Colonic mucosa (tissue), 4 donors: ENCODE measurements at places on chromosomes 3 and 15. TPM values are rescaled to one million over a fixed set of nuclear protein-coding genes. Genes with fewer than 3 reads are reported as not detected.
A peak's percentile ranks its signal among the peaks of the same experiment; 100 is the strongest.

The CCDC39 gene
- total RNA-seq: not detected

DNA sequence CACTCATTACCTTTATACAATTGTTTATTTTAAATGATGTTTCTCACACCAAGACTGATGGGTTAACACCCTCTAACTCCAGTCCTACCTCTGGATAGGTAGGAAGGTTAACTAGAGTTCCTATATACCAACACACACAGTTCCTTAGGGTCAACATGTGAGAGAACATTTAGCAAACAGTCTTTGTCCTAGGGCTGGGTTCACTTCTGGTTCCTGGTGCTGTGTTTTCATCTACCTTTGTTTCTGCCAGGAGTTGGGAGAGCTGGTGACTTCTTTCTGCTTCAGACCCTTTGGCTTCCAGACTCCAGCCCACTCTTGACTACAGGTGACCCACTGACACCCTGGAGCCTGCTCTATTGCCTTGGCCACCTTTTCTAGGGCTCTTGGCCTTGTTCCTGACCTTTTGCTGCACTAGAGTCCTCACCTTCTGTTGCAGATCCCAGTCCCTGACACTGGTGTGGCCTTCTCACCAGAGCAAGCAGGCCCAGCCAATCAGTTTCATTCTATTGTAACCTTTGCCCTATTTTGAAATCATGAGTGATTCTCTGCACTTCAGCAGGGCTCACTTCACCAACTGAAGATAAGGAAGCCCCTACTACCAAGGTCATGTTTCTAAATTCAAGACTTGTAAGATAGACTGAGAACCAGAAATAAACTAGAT is 50.0 kb upstream of the SECISBP2L start:
- H3K4me3 ChIP-seq: no peak overlapping the region
- H3K4me1 ChIP-seq: no peaks in the 10 kb centered on the region
- H3K36me3 ChIP-seq: no peaks in the 10 kb centered on the region
- H3K27me3 ChIP-seq: no peaks in the 10 kb centered on the region
- no peak overlapping the region for H3K27ac ChIP-seq
- peak; percentile 19 for DNase-seq

DNA sequence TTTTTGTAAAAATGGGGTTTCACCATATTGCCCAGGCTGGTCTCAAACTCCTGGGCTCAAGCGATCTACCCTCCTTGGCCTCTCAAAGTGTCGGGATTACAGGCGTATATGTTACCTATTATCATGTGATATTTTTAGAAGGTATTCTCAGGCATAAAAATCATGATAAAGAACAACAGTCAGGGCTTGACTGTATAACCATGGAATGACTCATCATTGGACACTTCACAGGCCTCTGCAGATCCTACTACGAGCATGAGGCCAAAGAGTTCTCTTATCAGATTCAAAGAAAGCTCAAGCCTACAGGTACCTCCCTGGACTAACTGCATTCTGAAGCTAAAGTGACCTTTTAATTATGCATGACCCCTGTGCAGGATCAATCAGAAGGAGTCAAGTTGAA is 91.7 kb upstream of the PRICKLE2 start:
- no peak overlapping the region for H3K27ac ChIP-seq
- DNase-seq: no peak
- H3K36me3 ChIP-seq: no peaks in the 10 kb centered on the region
- H3K4me3 ChIP-seq: no peak overlapping the region

GRCh38 chr15:45123397-45123796 is 6.3 kb downstream of the DUOXA1 start:
- H3K4me1 ChIP-seq: no peaks in the 10 kb centered on the region
- H3K27ac ChIP-seq: no peak overlapping the region
- no peak for DNase-seq
- peaks cover 7% of the 10 kb centered on the region for H3K27me3 ChIP-seq
- H3K36me3 ChIP-seq: no peaks in the 10 kb centered on the region
- no peak overlapping the region for H3K4me3 ChIP-seq

DNA sequence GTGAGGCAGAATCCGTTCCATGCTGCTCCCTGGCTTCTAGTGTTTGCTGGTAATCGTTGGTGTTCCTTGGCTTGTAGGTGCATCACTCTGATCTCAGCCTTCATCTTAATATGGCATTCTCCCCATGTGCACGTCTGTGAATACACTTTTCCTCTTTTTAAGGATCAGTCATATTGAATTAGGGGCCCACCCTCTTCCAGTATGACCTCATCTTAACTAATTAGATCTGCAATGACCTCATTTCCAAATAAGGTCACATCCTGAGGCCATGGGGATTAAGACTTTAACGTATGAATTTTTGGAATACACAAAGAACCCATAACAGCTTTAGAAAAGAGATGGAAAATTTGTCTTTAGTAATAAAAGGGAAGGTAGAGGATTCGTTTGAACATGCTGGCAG is 34.1 kb upstream of the MASP1 start:
- no peaks in the 10 kb centered on the region for H3K36me3 ChIP-seq
- no peaks in the 10 kb centered on the region for H3K27me3 ChIP-seq

- H3K36me3 ChIP-seq: no peaks in the 10 kb centered on the region
- H3K4me3 ChIP-seq: no peak overlapping the region
- no peaks in the 10 kb centered on the region for H3K27me3 ChIP-seq
- H3K27ac ChIP-seq: no peak overlapping the region
- no peak for DNase-seq
- H3K4me1 ChIP-seq: no peaks in the 10 kb centered on the region
These were observed 15.0 kb upstream of the PLSCR1 start for GRCh38 chr3:146559388-146559787.

The CHL1 gene
- total RNA-seq: 2.9 TPM

DNA sequence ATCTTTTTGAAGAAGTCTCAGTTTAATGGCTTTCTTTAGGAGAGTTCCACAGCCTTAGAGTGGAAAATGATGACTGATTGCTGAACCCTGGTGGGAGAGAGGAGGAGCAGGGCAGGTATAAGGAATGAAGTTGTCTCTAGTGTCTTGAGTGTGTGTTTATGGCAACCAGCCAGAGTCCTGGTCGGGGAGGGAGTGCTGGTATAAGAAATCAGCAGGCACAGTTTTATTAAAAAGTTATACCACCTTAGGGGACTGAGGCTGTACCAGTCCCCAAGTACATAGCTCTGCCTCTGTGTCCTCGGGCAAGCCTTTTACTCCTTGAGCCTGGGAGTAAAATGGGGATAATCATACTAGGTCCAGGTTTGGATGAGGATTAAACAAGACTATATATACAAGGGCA is 29.8 kb downstream of the SLC22A14 start:
- H3K4me3 ChIP-seq: no peak overlapping the region
- no peaks in the 10 kb centered on the region for H3K36me3 ChIP-seq
- DNase-seq: no peak

DNA sequence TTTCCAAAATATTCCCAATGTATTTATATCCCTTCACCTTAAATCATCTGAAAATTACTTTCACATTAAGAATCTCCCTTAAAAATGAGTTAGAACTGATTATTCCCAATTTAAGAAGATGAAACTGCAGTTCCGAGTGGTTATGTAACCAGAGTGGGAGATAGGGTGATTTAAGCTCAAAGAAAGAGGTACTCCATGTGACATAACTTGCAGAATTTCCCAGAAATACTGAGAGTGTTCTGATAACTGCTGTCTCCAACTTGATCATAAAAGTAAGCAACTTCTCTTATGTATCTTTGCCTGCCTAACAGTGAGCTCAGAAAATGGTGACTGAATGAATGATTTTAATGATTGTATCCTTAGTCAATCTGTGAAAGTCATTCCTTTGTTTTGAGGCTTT is 32.3 kb downstream of the ARRDC4 start:
- no peak for DNase-seq
- no peak overlapping the region for H3K27ac ChIP-seq
- peaks cover 10% of the 10 kb centered on the region for H3K4me1 ChIP-seq
- H3K4me3 ChIP-seq: no peak overlapping the region

- no peak for DNase-seq
- H3K27ac ChIP-seq: no peak overlapping the region
- no peaks in the 10 kb centered on the region for H3K36me3 ChIP-seq
- no peak overlapping the region for H3K4me3 ChIP-seq
These were observed 130.2 kb upstream of the LMOD3 start for GRCh38 chr3:69252631-69253030.

DNA sequence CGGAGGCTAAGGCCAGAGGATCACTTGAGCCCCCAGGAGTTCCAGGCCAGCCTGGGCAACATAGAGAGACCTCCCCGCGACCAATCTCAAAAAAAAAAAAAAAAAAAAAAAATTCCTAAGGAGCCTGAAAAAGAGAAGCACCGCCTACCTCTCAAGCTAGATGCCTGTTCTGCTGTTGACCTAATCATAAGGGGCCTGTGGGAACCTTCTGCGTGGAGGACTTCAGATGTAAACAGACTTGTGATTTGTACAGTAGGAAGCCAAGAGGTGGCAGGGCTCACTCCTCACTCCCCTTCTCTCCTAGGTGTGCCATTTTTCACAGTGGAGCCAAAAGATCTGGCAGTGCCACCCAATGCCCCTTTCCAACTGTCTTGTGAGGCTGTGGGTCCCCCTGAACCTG is 3.2 kb downstream of the TYRO3 start:
- DNase-seq: no peak
- no peak overlapping the region for H3K4me3 ChIP-seq
- no peaks in the 10 kb centered on the region for H3K27me3 ChIP-seq
- no peaks in the 10 kb centered on the region for H3K4me1 ChIP-seq
- no peak overlapping the region for H3K27ac ChIP-seq

GRCh38 chr3:150222691-150223489 is 185.2 kb upstream of the TSC22D2 start:
- DNase-seq: no peak
- no peak overlapping the region for H3K4me3 ChIP-seq
- no peak overlapping the region for H3K27ac ChIP-seq
- H3K4me1 ChIP-seq: no peaks in the 10 kb centered on the region
- H3K27me3 ChIP-seq: no peaks in the 10 kb centered on the region

GRCh38 chr3:190642016-190642415 is 128.1 kb downstream of the IL1RAP start:
- H3K27ac ChIP-seq: no peak overlapping the region
- no peaks in the 10 kb centered on the region for H3K4me1 ChIP-seq

- DNase-seq: no peak
- no peak overlapping the region for H3K4me3 ChIP-seq
- no peaks in the 10 kb centered on the region for H3K27me3 ChIP-seq
These were observed 113.1 kb downstream of the MYO5A start for GRCh38 chr15:52415628-52416027.

DNA sequence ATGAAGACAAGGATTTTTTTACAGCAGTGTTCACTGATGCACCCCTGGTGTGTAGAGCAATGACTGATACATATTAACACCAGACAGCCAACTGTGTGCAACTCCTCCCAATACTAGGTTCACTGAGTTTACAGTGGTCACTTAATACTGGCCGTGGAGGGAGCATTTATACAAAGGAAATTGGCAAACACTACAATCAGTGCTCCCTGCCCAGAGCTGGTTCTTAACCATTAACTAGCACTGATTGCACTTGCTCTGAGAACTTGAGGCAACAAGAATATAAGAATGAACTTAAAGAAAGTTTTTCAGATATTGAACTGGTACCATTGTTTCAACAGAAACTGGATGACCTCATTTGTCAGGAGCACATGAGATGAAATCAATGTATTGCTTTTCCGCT is 110.6 kb downstream of the MAGI1 start:
- no peaks in the 10 kb centered on the region for H3K36me3 ChIP-seq
- H3K4me1 ChIP-seq: no peaks in the 10 kb centered on the region
- no peak overlapping the region for H3K27ac ChIP-seq
- H3K27me3 ChIP-seq: no peaks in the 10 kb centered on the region

- H3K27me3 ChIP-seq: no peaks in the 10 kb centered on the region
- no peak overlapping the region for H3K4me3 ChIP-seq
- H3K27ac ChIP-seq: no peak overlapping the region
These were observed 9.7 kb upstream of the PTPN23 start for GRCh38 chr3:47370887-47371697.

DNA sequence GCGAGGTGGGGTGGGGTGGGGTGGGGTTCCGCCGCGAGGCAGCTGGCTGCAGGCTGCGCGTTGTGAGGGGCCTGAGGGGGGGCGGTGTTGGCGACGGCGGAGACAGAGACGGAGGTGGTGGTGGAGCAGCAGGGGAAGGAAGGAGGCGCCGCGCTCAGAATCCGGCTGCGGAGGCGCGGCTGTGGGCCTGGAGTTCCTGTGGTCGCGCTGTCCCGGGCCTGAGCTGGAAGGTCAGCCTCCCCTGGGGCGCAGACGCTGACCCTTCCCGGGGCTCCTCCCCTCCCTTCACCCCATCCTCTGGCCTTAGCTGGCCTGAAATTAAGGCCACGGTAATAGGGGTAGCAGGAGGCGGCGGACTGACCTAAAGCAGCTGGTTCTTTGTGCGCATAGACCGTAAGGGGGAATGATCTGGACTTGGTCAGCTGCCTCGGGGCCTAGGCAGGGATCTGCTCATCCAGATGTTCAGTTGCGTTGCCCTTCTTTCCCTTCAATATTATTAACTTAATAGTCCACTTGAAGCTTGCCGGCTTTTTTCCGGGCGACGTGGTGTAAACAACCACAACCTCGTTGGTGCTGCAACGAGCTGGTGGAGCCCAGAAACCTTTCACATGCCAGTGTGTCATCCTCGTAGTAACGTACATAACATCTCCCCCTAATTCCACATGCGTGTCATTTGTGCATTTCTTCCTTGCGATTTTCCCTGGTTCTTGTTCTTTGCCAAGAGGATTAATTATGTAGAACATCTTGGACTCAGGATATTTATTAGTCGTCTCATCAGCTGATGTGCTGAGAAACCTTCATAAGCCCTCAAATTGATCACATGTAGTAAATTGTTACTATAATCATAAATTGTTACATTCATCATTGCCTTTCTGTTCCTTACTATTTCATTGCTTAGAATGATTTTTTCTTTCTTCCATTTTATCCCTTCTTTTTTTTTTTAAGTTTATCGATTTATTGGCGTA is 626 bp downstream of the SEC62 start:
- peak overlapping the region; percentile 79 for H3K4me3 ChIP-seq
- peak; percentile 52 for DNase-seq
- no peaks in the 10 kb centered on the region for H3K36me3 ChIP-seq

DNA sequence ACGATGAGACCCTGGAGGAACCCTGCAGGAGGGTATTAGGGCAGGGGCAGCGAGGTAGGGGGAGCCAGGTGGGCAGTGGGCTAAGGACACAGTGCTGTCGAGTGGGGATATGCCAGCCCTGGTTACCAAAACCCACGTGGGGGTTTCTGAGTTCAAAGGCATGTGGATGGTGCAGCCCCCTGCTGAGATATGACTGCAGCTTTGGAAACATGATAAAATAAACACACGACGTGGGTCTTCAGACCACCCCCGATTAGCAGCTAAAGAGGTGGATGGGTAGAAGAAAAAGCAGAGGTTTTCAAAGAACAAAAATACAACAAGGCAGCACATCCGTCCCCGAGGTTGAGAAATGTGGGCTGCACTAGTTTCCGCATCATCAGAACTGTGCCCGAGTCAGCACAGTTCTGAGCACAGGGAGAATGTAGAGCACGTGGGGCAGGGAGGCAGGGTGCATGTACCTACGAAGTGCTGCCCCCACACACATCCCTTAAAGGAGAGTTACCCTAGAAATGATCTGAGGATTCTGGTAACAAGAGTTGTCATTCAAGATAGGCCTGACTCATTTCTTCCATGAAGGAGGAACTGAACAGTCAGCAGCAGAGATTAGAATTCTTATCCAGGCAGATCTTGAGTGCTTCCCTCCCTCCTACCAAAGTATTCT is 121.3 kb downstream of the RPLP1 start:
- peaks cover 6% of the 10 kb centered on the region for H3K4me1 ChIP-seq
- no peak for DNase-seq
- no peaks in the 10 kb centered on the region for H3K36me3 ChIP-seq
- no peaks in the 10 kb centered on the region for H3K27me3 ChIP-seq
- H3K27ac ChIP-seq: no peak overlapping the region
